ENCODE measurements at places on chromosomes 2 and 18.

- DNase-seq = no peak
These were observed 1.7 kb downstream of the UGGT1 start for GRCh38 chr2:128092656-128093055.

DNA sequence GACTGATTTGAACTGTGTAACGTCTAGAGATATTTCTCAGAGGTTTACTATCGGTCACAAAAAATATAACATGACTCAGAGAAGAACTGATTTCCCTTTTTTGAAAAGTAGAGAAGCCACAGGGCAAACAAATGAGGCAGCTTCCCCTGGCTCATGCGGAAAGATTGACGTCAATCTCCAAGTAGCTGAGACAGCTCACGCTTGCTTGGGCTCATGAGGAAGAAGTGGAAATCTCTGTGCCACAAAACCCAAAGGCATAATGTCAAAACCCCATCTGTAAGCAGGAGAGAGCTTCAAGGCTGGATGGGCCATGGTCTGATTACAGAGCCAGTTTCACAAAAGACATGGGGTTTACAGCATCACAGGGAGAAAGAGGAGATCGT lies 188.1 kb downstream of the ARL4C start:
- DNase-seq = peak; percentile 58

DNA sequence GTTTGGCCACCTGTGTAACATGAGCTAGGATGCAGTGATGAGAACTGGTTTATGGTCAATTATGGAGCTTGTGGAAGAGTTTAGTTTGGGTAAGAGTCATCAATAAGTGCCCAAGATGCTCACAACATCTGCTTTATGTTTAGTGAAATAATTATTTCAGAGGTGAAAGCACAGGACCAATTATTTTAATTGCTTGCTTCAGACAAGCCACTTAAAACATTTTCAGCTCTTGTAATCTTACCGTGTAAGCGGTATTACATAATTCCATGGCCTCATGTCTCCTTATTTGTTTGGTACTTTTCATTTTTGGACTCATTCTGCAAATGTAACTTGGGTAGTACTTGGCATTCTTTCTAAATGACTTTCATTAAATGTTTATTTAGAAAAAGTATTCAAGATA lies 5.4 kb downstream of the B3GNT2 start:
- DNase-seq = no peak

DNA sequence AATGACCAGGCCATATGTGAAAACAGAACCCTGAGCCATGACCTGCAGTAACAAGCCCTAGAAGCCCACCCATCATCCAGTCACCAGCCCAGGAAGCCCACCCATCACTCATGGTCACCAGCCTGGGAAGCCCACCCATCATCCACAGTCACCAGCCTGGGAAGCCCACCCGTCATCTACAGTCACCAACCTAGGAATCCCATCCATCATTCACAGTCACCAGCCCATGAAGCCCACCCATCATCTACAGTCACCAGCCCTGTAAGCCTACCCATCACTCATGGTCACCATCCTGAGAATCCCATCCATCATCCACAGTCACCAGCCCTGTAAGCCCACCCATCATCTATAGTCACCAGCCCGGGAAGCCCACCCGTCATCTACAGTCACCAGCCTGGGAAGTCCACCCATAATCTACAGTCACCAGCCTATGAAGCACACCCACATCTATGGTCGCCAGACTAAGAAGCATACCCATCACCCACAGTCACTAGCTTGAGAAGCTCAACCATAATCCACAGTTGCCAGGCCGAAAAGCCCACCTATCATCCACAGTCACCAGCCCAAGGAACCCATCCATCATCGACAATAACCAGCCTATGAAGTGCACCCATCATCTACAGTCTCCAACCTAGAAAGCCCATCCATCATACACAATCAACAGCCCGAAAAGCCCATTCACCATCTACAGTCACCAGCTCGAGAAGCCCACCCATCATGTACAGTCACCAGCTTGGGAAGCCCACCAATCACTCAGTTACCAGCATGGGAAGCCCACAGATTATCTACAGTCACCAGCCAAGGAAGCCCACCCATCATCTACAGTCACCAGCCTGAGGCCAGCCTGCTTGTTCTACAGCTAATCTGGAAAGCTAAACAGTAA lies 91.9 kb downstream of the TWIST2 start:
- no peak for DNase-seq

GRCh38 chr18:73283032-73283431 lies 415.2 kb upstream of the NETO1 start:
- DNase-seq = no peak

DNA sequence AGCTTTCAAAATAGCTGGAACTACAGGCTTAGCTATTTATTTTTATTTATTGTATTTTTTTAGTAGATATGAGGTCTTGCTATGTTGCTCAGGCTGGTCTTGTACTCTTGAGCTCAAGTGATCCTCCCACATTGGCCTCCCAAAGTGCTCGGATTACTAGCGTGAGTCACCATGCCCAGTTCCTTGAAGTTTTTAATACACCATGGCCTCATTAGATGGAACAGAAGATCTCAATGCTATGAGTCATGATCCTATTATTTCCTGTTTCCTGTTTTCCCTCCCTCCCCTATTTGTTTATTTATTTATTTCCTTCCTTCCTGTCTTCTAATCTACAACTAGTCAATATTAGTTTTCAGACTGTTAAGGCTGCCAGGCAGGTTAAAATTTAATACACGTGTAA lies 309.0 kb downstream of the CMPK2 start:
- no peak for DNase-seq

DNA sequence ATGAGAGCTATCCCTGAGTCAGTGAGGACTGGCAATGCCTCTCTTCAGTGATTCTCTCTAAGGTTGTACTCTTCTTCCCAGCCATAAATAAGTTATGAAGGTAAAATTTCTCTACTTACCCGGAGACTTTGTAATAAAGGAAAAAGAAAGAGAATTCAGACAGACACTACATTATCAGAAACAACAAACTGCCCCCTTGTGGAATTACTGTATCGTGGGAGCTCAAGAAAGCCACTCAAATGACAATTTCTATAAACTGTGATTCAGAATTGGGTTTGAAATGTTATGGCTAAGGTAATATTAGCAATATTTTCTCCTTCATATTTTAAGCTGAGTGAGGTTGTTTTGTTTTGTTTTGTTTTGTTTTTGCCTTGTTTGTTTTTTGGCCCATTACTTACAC lies 155.8 kb upstream of the TANK start:
- no peak for DNase-seq

DNA sequence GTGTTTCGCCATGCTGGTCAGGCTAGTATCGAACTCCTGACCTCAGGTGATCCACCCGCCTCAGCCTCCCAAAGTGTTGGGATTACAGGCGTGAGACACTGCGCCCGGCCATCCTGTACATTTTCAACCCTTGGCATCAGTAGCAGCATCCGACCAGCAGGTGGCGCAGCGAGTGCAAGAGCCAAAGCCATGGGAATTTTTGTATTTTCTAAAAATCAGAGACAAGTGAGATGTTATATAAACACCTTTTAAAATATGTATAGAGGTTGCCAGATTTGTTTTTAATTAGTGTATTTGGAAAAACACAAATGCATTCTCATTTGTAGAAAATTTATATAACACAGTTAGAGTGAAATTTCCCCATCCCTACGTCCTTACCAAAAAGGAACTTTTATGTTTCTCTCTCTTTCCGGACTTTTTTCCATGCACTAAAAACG lies 36.8 kb downstream of the MOGAT1 start:
- DNase-seq = peak; percentile 73

DNA sequence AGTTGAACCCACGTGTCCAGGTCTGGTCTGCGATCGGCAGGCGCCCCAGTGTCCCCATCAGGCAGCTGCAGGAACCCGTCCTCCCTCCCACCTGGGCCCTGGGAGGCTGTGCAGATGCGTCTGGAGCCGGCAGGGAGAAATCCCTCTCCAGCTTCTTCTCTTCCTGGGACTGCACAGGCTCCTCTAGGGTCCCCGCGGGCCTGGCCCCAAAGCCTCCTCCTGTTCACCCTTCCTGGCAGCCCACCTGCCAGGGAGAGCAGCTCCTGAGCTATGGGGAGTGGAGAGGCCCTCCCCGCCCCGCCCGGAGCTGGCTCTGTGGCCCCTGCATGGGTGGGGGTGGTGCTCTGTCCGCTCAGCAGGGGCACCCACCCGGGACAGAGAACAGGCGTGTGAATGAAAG lies 179.2 kb upstream of the ALKAL2 start:
- DNase-seq = no peak

DNA sequence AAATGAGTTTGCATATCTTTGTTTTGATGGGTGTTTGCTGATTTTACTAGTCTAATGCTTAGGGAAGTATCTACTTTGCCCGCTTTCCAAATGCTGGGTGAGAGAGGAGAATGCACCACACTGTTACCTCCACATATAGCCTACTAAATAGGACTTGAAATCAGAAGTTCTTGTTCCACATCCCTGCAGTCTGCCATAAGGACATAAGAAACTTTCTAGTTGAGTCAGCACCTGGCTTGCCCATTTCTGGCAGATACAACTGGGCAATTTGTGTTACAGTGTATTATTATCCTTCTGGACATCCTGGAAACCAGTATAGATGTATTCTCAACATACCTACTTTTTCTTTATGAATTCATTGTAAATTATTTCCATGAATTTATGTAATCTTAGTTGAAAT lies 29.5 kb downstream of the ANXA4 start:
- DNase-seq = no peak

GRCh38 chr2:230668184-230668938 lies 44.3 kb upstream of the CAB39 start:
- no peak for DNase-seq

DNA sequence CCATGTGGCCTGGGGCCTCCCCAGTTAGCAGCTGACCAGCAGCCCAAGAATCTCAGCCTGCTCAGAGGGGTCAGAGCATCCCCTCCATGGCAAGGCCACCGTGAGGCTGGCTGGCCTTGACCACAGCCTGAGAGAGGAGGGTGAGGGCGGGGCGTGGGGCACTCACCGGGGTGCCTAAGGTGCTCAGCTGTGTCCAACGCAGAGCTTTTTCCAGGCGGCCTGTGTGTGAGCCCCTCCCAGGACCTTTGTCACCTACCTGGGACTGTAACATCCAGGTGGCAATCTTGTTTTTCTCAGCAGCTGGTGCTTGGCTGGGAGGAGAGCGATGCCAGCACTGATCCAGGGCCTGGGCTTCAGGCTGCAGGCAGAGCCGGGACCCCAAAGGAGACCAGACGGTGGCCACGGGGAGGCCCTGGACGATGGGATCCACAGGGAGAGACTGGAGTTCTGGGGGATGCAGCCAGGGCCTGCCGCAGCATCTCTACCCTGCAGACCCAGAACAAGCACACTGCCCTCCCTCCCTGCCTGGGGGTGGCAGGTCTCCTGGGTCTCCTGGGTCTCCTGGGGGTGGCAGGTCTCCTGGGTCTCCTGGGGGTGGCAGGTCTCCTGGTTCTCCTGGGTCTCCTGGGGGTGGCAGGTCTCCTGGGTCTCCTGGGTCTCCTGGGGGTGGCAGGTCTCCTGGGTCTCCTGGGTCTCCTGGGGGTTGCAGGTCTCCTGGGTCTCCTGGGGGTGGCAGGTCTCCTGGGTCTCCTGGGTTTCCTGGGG lies 12.3 kb downstream of the SNED1 start:
- DNase-seq = no peak

DNA sequence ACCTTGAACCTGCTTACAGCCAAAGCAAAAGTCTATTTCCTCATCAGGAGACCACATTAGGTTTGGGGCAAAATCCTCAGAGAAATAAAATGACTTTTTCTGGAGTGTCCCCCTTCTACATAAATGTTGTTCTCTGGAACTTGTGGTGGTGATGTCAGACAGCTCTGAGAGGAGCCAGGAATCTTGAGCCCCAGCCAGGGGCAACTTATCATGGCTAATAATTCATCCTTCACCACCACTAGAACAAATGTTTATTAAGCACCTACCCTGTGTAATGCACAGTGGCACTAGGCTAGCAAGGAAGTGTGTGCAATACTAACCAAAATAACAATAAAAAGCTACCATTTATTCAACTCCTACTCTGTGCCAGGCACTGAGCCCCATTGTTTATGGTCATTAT lies 9.0 kb upstream of the BMP10 start:
- no peak for DNase-seq

- no peak for DNase-seq
These were observed 186.4 kb downstream of the TNS1 start for GRCh38 chr2:217816396-217816869.

- no peak for DNase-seq
These were observed 9.4 kb upstream of the ZNF512 start for GRCh38 chr2:27573452-27573851.

DNA sequence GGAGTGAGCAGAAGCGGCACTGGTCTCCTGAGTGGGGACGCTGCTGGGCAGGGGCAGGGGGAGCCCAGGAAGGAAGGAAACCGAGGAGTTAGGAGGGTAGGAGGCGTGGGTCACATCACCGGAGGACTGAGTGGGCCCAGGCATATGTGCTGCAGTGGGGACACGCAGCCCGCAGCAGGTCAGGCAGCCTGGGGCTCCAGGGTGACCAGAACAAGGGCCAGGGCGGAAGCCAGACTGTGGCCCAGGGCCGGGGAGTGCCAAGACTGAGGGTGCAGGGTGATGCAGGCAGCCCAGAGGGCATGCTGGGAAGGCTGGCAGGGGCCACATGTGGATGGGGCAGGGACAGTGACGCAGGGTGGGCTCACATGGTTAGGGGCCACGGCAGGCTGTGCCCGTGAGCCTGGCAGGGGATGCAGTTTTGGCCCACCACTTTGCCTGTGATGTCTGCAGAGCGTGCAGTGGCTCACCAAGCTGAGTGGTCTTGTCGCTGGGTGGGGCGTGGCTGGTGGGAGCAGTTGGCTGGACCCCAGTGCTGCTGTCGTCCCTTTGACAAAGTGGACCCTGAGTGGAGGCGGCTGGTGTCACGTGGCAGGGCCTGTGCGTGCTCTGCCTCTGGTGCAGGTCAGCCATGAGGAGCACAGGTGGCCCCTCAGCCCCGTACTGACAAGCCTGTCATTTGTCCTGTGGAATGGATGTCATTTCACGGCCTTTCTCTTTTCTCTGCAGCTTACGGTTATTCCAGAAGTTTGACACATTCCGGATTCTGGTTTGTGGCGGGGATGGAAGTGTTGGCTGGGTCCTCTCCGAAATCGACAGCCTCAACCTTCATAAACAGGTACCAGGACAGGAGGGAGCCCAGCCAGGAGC lies 87.1 kb downstream of the DGKD start:
- no peak for DNase-seq

Data from stimulated activated CD4-positive, alpha-beta T cell treated with anti-CD3 and anti-CD28 coated beads, Interleukin-1b, Interleukin-23, amount 100 ng/mL, for 4 hours (primary cell).